ENCODE measurements at places on chromosomes 16 and 17.

GRCh38 chr17:40810494-40810893 is 10.7 kb upstream of the KRT28 start:
- DNase-seq, result no peak

GRCh38 chr16:80014241-80014939 is 413.9 kb upstream of the MAF start:
- no peak for DNase-seq

DNA sequence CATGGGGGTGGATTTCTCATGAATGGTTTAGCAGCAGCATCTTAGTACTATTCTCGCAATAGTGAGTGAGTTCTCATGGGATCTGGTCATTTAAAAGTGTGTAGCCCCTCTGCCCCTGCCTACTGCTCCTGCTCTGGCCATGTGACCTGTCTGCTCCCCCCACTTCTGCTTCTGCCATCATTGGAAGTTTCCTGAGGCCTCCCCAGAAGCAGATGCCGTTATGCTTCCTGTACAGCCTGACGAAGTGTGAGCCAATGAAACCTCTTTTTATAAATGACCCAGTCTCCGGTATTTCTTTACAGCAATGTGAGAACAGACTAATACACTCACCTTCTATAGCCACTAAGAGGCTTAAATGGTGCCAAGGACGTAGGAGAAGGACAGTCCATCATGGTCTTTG is 51.5 kb downstream of the NOL11 start:
- DNase-seq, result no peak

- DNase-seq, result no peak
These were observed 15.4 kb downstream of the MFSD11 start for GRCh38 chr17:76753061-76753961.

GRCh38 chr17:64063766-64064224 is 43.4 kb upstream of the ICAM2 start:
- peak; percentile 80 for DNase-seq

- peak; percentile 52 for DNase-seq
These were observed 595 bp downstream of the BICDL2 start for GRCh38 chr16:3035972-3036725.

DNA sequence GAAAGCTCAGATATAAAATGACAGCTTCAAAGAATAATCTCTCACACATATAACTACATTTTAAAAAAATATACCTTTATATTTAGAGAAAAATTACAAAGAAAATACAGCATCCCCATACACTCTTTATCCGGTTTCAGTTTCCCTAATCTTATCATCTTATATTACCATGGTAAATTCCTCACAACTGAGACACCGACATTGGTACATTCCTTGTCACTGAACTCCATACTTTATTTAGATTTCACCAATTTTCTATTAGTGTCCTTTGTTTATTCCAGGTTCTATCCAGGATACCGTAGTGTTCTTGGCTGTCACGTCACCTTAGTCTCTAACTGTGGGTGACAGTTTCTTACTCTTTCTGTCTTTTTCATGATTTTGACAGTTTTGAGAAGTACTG is 22.0 kb upstream of the ABCA10 start:
- DNase-seq, result no peak

DNA sequence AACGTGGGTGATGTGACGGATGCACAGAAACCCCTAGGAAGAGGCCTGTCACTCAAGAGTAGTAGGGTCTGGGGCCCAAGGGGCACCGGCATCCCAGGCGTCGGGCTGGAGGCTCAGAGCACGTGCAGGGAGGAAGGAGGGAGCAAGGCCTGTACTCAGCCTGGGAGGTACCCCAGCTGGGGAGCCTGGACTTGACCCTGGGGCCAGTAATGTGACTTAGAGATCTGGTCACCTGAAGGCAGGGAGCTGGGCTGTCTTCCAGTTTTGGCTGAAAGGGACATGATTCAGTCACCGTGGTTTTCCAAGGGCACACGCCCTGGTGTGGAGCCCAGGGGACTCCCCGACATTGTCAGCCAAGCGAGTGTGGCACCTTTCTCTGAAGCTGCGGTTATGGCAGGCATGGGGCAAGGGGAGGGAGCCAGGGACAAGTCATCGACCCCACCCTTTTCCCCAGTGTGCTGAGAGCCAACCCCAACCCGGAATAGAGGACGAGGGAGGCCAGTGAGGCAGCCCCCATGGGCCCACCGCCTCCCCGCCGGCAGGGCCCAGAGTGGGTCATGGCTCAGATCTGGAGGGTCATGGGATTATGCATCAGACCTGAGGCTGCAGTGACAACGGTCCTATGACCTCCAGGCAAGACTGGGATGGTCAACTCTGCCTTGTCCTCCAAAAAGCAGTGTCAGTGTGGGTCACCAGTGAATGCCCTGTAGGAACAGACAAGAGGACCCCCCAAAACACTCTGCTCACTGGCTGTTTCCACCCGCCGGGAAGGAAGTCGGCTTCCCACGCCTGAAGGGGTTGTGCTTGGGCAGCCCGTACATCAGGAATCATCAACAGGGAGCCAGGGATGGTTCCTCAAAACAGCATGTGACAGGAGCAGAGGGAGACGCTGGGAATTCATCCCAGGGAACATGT is 41.9 kb downstream of the MEAK7 start:
- DNase-seq, result no peak

DNA sequence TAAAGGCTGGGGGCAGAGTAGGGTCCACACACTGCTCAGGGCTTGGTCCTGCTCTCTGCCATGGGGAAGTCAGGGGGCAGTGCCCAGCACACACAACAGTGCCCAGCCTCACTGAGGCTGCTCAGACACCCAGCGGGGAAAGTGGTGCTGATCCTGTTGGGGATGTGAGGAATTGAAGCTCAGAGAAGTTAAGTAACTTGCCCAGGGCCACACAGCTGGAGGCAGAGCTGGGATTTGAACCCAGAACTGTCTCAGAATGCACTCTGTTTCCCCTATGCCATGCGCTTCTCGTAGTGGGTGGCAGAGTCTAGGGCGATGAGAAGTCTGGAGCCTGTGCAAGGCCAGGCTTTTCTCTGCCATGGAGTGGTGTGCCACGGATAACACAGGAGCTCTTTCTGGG is 59.3 kb downstream of the SDK2 start:
- DNase-seq, result no peak

- DNase-seq, result no peak
These were observed 28.1 kb downstream of the NGFR start for GRCh38 chr17:49523196-49523595.

DNA sequence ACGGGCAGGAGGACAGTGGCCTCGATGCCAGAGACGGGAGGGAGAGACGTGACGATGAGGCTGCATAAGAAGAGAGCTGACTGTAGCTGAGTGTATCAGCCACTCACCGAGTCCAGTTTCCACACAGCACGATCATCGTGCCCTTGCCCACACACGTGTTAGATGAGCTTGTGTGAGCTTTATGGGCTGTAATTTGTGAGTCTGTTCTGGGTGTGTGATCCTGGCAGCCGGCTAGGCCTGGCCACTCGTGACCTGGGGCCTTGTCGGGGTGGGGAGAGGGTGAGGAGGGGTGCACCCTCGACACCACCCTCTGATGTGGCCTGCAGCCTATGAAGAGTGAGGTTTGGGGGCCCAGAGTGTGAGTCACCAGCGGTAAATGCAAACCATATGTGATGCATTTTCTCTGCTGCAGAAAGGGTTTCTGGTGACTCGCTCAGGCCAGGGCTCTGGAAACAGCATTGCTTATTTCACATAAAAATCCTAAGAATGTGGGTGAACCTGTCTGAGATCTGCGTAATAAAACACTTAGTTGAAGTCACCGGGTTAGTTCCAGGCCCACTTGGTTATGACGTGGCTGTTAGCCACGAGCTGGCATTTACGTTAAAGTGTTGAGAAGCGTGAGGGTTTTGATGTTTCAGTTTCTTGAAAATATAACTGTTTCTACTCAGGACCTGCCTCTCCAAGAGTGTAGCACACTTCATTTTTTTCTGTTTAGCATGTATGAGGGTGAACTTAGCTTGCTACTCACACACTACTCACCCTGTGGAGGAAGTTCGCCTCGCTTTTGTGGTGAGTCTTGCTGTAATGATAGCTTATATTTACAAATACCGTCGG is 4.2 kb downstream of the METRNL start:
- peak; percentile 86 for DNase-seq

DNA sequence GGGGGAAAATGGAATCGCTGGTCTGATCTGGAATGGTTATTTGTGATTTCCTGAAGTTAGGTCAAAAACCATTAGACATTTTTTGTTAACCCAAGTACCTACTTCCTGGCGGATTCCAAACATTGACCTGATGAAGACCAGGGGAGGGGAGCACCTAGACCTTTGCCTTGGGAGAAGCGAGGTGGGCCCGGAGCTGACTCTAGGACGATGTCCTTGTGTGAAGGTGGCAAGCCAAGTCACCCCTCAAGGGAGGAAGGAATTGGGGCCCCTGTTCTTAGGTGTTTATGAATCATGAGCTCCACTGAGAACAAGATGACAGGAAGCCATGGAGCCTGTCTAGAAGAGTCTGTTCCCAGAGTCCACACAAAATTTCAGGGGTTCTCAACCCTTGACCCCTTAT is 204.9 kb upstream of the FOXF1 start:
- DNase-seq, result no peak

DNA sequence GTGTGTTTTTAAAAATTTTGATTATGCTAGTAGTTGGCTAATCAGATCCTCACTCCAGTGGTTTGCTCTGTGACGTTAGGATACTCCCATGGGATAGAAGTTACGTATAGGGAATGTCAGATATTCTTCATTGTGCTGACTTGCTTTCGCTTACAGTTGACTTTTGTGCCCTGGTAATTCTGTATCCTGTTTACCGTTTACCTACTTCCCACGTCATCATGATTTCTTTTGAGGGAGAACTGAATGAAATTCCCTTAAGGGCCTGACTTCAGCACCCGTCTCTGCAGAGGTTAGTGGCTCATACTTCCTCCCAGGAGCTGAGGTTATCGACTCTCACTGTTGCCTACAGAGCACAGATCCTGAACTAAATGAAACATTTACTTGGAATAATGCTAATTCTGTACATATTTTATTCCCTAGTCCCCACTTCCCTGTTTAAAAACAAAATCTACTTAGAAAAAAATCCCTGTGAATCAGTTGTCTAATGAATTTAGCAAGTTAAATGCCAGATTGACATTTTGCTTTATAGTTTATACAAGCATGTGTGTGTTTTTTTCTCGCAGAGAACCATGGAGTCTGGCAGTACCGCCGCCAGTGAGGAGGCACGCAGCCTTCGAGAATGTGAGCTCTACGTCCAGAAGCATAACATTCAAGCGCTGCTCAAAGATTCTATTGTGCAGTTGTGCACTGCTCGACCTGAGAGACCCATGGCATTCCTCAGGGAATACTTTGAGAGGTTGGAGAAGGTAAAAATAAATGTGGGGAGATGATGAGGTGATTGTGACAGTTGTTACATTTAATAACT is 2.8 kb downstream of the PRKAR1A start:
- peak; percentile 13 for DNase-seq

DNA sequence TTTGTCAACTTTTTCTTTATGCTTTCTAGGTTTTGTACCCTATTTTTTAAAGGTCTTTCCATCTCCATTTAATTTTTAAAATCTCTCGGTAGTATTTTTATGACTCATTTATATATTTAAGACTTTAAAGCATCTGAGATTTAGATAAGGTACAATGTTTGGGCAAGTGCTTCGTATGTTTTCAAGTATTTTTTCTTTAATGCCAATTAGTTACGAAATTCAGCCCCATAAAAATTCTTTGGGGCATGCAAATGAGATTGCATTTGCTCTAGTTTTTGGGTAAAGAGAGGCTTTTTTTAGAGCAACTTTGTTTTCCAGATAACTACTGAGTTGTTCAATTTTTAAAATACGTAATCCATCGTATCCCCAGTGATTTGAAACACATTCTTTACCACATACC is 65.3 kb upstream of the CRHR1 start:
- DNase-seq, result no peak

GRCh38 chr17:54608634-54609155 is 292.0 kb upstream of the TOM1L1 start:
- DNase-seq, result no peak

- no peak for DNase-seq
These were observed 20.7 kb downstream of the RABEP2 start for GRCh38 chr16:28904363-28904762.

DNA sequence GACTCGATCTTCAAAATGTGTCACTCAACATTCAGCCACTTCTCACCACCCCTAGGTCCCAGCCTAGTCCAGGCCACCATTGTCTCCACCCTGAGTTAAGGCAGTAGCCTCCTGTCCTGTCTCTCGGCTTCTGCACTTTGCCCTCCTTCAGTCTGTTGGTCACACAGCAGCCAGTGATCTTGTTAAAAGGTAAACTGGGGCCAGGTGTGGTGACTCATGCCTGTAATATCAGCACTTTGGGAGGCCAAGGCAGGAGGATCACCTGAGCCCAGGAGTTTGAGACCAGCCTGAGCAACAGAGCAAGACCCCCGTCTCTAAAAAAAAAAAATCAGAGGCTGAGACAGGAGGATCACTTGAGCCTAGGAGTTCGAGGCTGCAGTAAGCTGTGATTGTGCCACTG is 25.8 kb downstream of the WWP2 start:
- DNase-seq, result peak; percentile 11

GRCh38 chr16:264440-264951 is 11.2 kb downstream of the RGS11 start:
- no peak for DNase-seq

DNA sequence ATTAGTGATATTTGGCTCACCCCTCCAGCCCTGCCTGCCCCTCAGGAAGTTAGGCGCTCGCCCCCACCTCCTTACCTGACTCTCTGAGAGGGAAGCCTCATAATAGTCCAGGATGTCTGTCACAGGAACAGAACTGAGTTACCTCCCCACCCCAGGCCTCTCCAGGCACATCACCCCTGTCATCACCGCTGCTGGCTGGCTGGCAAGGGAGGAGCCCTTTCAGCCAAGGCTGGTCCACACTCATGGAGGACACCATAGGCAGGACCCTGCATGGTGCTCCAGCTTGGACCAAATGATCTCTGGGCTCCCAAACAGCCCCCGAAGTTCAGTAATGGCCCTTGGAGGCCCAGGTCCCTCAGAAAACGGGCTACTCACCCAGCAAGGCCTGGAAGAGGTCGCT is 1.5 kb downstream of the DLG4 start:
- no peak for DNase-seq

DNA sequence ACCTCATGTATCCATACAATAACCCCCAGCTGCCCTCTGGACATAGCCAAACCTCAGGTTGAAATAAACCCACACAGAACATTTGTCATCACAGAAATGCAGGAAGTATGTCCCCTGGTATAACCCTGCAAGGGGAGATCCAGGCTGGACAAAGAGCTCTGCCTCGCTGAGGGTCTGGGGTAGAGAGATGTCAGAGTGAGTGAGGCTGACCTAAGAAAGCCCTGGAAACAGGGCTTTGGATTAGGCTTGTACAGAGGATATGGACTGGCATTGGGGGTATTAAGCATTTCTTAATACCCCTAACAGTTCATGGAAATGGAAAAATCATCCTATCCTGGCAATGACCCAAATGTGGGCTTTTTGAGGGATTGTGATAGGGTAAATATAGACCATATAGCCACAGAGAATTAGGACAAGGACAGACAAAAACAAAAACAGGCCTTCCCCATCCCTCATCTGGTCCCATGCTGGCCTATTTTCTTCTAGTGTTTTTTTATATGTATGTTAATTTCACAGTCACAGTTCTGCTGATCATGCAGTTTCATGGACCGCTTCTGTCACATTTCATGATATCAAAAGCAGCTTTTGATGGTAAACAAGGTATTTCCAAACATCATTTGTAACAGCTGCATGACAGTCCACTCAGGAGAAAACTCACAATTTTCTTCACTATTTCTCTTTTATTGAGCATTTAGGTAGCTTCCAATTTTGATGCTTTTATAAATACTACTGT is 26.1 kb downstream of the PLXDC1 start:
- no peak for DNase-seq

- DNase-seq, result no peak
These were observed 10.8 kb downstream of the KCTD5 start for GRCh38 chr16:2692948-2693651.

All from hepatocyte (in vitro differentiated cells).